ENCODE measurements at places on chromosomes 12 and 14.
A peak's percentile ranks its signal among the peaks of the same experiment; 100 is the strongest.

DNA sequence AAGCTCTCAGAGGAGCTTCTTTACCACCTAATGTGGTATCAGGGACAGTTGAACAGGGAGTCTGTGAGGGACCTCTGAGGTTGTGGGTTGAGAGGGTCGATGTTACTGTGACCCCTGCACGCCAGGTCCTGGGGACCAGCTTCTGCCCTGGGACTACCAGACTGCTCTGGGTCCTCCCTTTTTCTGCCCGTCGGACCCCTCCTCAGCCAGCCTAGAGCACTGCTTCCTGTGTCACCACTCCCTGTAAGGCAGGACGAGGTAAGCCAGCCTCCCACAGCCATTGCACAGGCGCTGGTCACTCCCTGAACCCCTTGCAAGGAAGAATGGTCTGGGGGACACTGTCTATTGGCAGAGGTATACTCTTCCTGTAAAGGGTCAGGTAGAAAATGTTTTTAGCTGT is 38.1 kb downstream of the SYNE3 start:
- DNase-seq = no peak

DNA sequence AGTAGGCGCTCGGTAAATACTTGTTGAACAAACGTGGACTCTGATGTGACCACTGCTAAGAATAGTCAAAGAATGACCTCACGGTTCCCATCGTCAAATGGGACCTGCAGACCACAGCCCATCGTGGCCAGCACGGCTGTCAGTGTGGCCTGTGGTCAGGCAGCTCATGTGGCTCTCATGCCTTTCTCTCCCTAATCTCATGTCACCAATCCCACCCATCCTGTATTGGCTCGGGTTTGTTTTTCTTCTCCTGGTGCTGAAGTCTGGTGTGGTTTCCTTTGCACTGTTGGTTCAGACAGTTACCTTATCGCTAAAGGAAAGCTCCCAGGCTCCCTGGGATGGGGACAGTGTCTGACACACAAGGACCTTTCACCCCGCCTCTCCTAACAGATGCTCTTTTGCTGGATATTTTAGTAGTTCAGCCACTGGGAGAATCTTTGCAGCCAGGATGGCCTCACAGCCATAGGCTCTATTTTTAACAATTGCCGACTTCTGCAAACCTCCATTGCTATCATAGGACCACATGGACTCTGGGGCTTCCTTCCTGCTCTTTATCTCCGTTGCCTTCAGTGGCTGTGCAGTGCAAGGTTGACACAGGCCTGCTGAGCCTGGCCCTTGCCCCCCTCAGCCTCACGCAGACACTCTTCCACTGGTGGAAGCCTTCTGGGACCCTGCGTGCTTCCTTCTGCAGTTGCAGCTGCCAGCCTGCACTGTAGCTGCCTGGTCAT is 293.1 kb upstream of the FKBP4 start:
- no peak for DNase-seq

DNA sequence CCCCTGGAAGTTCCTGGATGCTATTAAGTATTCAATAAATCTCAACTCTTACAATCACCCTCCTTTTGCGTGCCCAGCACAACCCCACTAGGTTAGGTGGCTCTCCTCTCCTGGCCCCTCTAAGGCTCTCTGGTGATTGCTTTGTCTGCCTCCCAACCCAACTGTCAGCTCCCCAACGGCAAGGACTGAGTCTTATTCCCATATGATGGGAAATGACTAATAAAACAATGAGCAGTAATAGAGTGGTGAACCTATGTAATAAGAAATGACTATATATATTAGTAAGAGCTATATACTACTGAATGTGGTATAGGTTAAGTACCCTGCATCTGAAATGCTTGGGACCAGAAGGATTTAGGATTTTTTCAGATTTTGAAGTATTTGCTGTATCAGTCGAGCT is 8.1 kb downstream of the APPL2 start:
- peak; percentile 75 for DNase-seq

DNA sequence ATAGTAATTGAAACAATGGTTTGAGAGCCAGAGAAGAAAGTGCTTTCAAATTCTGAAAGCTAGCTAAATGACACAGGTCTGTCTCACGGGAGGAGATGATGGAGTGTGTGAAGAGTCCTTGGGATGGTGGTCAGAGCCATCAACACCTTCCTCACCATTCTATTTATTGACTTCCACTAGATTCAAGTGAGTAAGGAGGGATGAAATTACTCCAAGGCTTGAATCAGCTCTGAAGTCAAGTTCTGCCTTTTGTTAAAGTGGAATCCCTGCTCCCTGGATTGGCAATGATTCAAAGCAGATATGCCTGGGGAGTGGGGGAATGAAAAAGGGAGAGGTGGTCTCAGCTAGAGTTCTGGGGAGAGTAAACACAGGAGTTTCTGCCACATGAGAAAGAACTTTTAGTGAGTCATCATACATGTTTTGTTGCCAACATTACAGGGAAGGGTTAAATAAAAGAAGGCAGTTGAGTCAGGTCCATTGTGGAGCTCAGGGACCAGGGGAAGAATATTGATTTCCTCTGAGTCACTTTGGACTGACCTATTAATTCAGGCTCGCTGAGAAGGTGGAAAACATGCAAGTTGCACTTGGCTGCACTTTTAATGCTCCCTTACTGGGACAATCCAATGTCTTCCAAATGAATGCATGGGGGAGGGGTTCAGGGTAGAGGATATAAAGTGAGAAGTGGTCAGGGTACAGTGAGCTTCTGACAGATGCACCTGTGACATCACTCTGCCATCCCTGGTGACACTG is 142.7 kb downstream of the TBX5 start:
- peak; percentile 79 for DNase-seq

- no peak for DNase-seq
Measured at GRCh38 chr14:81818271-81818670, 284.6 kb upstream of the SEL1L start.

GRCh38 chr12:93115646-93116045 is 186.6 kb upstream of the EEA1 start:
- peak; percentile 67 for DNase-seq

GRCh38 chr12:103705927-103706326 is 118.9 kb downstream of the STAB2 start:
- no peak for DNase-seq

DNA sequence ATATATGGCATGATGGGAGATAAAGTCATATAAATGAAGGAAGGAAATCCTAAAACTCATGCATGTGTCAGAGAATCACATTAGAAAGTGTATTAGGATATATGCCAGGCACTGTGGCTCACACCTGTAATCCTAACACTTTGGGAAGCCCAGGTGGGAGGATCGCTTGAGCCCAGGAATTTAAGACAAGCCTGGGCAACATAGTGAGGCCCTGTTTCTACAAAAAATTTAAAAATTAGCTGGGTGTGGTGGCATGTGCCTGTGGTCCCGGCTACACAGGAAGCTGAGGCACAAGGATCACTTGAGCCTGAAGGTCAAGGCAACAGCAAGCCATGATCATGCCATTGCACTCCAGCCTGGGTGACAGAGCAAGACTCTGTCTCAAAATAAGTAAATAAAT is 130.3 kb upstream of the ARID2 start:
- DNase-seq = no peak

- DNase-seq = no peak
Measured at GRCh38 chr14:60175255-60175902, 10.2 kb upstream of the DHRS7 start.

- DNase-seq = no peak
Measured at GRCh38 chr14:38947343-38947742, 155.7 kb downstream of the SEC23A start.

DNA sequence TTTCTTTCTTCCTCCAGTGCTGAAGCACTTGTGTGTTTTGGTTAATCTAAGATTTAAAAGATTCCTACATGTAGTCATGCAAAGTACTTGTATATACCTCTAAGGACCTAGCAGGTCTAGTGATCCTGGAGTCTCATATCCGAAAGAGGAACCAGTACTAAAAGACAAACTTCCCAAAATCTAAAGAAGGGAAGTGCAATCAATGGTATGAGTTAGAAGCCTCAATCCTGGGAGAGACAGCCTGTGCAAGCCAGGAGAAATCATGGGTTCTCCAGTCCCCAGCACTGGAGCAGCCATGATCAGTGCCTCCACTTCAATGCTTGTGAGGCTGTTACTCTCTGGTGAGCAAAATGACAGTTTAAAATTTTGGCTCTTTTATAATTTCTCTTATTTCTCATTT is 277.4 kb downstream of the DAD1 start:
- no peak for DNase-seq

- no peak for DNase-seq
Measured at GRCh38 chr12:92049403-92049802, 96.2 kb downstream of the BTG1 start.
